ENCODE measurements at places on chromosomes 12 and 14.

- no peak for DNase-seq
These were observed 62.7 kb downstream of the GALNT4 start for GRCh38 chr12:89461649-89462612.

GRCh38 chr12:95262808-95263207 is 45.2 kb downstream of the VEZT start:
- DNase-seq, result no peak

- DNase-seq, result no peak
These were observed 98.9 kb downstream of the RBM19 start for GRCh38 chr12:113867258-113867657.

- no peak for DNase-seq
These were observed 31.3 kb downstream of the PTPRB start for GRCh38 chr12:70605976-70606375.

GRCh38 chr12:52383331-52383730 is 2.1 kb downstream of the KRT84 start:
- no peak for DNase-seq

DNA sequence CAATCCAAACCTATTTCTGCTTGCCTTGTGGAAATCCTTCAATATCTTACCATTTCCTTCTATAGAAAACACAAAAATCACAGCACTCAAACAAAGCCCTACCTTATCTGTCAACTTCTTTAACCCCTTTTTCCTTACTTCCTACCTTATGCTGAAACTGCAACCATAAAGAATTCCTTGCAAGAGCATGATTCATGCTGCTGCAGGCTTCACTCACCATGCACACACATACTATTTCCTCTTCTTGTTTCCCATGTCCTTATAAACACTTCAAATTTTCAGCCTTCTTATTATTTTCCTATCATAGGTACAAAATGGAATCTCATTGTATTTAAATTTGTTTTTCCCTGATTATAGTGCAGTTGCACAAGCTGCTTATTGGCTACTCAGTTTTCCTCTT is 23.3 kb downstream of the LMNTD1 start:
- no peak for DNase-seq

GRCh38 chr12:94322346-94322745 is 137.3 kb downstream of the CEP83 start:
- no peak for DNase-seq

DNA sequence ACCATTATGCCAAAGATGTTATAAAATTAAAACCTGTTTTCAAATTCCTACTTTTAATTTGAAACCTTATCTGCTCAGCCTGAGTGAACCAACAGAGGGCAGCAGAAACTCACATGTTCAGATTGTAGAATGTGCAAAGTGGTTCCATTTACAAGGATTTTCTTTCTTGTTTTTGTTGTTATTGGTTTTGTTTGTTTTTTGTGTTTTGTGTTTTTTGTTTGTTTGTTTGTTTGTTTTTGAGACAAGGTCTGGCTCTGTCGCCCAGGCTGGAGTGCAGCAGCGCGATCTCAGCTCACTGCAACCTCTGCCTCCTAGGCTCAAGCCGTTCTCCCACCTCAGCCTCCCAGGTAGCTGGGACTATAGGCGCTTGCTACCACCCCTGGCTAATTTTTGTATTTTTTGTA is 22.8 kb upstream of the GARIN2 start:
- peak; percentile 11 for DNase-seq

DNA sequence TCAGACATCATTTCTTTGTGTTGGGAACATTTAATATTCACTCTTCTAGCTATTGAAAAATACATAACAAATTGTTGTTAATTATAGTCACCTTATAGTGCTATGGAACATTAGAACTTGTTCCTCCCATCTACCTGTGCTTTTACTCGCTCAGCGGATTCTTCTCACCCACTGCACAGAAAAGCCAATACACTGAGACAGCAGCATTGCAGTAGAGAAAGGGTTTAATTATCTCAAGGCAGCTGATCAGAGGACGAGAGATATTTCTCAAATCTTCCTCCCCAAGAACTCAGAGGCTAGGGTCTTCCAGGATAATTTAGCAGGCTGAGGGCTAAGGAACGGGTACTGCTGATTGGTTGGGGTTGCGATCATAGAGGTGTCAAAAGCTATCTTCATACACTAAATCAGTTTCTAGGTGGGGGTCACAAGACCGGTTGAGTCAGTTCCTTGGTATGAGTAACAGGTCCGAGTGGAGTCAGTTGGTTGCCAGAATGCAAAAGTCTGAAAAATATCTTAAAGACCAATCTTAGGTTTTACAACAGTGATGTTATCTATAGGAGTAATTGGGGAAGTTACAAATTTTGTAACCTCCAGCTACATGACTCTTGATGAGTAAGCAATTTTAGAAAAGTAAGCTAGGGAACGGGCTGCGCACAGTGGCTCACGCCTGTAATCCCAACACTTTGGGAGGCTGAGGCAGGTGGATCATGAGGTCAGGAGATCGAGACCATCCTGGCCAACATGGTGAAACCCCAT is 173.1 kb downstream of the FBXL14 start:
- no peak for DNase-seq

- no peak for DNase-seq
These were observed 59.4 kb upstream of the FICD start for GRCh38 chr12:108455706-108456105.

GRCh38 chr14:97233319-97233985 is 436.3 kb downstream of the VRK1 start:
- DNase-seq, result no peak

- DNase-seq, result no peak
These were observed 108.2 kb downstream of the SYNE2 start for GRCh38 chr14:63960926-63961567.

DNA sequence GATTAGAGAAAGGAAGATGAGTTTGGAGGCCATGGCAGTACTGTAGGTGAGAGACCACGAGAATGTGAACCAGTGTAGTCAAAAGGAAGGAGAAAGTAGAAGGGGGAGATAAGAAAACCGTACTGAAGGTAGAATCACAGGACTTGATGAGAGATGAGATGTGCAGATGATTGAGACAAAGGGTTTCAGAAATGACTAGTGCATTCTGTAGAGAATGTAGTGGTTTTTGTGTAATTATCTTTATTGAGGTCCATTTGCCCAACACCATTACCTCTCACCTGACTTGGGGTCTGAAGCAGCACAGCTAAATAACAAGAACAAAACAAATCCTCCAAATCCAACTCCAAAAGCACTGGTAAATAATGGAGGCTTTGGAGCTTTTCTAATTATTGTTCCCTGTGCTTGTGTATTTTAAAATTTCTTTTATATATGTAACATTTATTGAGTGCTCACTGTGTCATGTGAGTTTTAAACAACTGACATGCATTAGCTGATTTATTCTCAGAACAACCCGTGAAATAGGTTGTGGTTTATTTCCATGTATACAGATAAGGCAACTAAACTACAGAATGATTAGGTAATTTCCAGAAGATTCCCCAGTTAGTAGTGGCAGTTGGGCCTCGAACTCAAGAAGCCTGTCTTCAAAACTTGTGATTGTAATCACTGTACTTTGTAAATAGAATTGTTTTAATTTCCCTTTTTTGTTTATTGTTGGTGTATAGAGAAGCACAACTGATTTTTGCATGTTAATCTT is 390.0 kb downstream of the AEBP2 start:
- DNase-seq, result no peak

GRCh38 chr12:85711735-85712390 is 124.3 kb downstream of the RASSF9 start:
- no peak for DNase-seq

GRCh38 chr12:116065606-116066005 is 211.9 kb downstream of the MED13L start:
- no peak for DNase-seq

GRCh38 chr14:72965249-72965648 is 39.0 kb downstream of the DCAF4 start:
- no peak for DNase-seq

DNA sequence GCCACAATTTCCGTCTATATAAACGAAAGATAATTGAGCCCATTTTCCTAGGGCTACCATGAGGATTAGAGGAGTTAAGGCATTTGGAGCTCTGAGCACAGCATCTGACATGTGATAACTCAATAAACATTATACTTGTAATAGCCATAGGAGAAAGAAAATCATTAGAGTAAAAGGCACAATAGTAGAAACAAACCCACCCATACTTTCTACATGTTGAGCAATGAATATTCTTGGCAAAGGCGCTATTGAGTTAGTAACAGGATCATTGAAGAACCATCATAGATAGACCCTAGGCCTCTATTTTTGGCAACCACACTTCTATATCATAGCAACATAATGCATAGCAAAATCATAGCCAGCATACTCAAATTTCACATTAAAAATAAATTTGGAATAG is 664.1 kb downstream of the NOVA1 start:
- no peak for DNase-seq

DNA sequence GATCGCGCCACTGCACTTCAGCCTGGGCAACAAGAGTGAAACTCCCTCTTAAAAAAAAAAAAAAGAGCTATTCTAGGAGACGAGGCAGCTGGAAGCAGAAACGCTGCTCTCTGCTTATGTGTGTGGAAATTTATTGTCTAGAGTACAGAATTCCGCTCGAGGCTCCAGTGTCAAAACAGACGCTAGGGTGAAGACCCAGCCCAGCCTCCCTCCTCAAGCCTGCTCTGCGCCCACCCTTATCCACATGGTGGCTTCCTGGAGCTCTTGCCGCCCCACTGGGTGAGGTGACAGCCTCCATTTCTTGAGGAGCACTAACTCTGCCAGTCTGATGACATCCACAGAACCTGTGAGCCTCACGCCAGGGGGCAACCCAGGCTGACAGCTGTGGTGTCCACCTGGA is 49.5 kb upstream of the DLK1 start:
- no peak for DNase-seq

GRCh38 chr12:11793921-11794710 is 144.6 kb downstream of the ETV6 start:
- DNase-seq, result no peak

- no peak for DNase-seq
These were observed 3.2 kb downstream of the MGST1 start for GRCh38 chr12:16350682-16351081.

GRCh38 chr12:45010059-45010458 is 40.8 kb downstream of the DBX2 start:
- no peak for DNase-seq

All from iPS DF 6.9 (cell line).